Naive thymus-derived CD8-positive, alpha-beta T cell (primary cell): ENCODE measurements at places on chromosomes 13 and 19. TPM values are rescaled to one million over a fixed set of nuclear protein-coding genes. Genes with fewer than 3 reads are reported as not detected.

GRCh38 chr19:9808855-9809824 is 9.7 kb downstream of the FBXL12 start:
- no peak for DNase-seq

DNA sequence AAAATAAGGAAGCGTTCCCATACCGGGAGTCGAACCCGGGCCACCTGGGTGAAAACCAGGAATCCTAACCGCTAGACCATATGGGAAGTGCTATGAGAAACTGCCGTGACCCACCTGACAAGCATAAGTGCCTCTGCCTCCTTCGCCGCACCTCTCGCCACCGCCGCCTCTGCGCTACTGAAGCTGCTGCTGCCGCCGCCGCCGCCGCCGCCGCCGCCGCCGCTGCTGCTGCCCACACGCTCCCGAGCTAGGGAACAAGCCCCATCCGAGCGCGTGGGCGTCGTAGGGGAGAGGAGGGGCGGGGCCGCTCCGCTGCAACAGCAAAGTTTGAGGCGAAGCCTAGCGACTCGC is 610 bp upstream of the WBP4 start:
- peak; percentile 84 for DNase-seq

- no peak for DNase-seq
These were observed 27.3 kb upstream of the SLC7A10 start for GRCh38 chr19:33252971-33253370.

Gene TEX29
- 0.96 TPM for total RNA-seq

- DNase-seq: no peak
These were observed 491 bp downstream of the ZNF525 start for GRCh38 chr19:53365899-53366493.

- DNase-seq: no peak
These were observed 1798.8 kb upstream of the PRR20A start for GRCh38 chr13:55341891-55342290.
